Hematopoietic multipotent progenitor cell treated with erythropoietin and hydrocortisone succinate and interleukin-3 and kit ligand, for 4 days (in vitro differentiated cells): ENCODE measurements at places on chromosomes 4 and X.
A peak's percentile ranks its signal among the peaks of the same experiment; 100 is the strongest.

GRCh38 chr4:158299459-158300007, 89.2 kb downstream of the TMEM144 start:
- no peak for DNase-seq

DNA sequence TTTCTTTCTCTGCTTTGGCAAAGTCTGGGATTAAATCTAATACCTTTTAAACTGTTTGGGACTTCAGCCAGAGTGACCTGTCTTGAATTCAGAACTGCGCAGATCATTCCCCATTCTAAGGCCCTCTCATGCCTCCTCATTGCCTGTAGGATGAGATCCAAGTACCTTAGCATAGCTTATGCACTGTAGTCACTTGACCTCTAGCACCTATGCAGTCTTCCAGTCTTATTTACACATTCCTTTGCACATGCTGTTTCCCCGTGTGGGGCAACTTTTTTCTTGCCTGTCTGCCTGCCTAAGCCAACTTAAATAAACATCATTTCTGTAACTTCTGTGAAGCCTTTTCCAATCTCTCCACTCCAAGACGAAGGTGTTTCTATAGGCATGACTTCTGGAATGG, 68.4 kb downstream of the AR start:
- no peak for DNase-seq

- no peak for DNase-seq
Observed at GRCh38 chr4:188975271-188975670, 836.0 kb downstream of the TRIML1 start.

- DNase-seq = no peak
Observed at GRCh38 chrX:107323786-107324492, 117.5 kb downstream of the DNAAF6 start.

- no peak for DNase-seq
Observed at GRCh38 chr4:10521424-10521823, 64.2 kb upstream of the ZNF518B start.

- DNase-seq = no peak
Observed at GRCh38 chr4:31022702-31023101, 302.5 kb downstream of the PCDH7 start.

DNA sequence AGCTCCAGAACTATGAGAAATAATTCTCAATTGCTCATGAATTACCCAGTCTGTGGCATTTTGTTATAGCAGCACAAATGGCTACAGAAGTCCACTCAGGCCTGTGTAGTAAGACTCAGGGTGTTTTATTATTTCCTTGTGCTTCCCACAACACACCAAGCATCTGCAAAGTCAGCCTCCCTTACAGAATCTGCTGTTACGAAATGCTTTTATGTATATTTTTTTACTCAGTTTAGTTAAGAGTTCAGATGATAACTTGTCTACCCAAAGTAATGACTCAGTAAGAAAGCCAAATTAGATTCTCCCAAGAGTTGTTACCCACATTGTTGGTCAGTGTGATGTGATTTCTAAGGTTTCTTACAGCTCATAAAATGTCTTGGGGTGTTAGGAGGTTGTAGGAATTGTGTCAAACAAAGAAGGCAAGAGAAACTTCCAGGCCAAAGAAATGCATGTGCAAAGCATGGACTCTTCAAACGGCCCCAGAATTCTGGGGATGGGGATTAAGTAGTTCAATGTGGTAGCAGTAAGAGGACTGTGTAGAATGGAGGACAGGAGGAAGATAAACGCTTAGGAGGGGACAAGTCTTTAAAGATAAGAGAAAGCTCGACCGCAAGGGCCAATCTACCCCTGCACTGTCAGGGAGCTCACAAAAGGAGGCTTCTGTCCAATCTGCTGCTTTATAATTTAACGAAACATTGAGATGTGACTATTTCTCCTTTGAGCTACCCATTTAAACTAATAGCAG, 35.4 kb upstream of the TMEM184C start:
- DNase-seq = peak; percentile 9

DNA sequence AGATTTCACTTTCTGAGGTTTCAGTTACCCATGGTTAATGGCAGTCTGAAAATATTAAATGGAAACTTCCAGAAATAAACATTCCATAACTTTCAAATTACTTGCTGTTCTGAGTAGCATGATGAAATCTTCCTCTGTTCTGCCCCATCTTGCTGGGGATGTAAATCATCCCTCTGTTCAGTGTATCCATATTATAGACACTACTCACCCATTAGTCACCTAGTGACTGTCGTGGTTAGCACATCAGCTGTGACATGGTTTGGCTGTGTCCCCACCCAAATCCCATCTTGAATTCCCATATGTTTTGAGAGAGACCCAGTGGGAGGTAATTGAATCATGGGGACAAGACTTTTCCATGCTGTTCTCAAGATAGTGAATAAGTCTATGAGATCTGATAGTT, 125.5 kb upstream of the GIMD1 start:
- no peak for DNase-seq

DNA sequence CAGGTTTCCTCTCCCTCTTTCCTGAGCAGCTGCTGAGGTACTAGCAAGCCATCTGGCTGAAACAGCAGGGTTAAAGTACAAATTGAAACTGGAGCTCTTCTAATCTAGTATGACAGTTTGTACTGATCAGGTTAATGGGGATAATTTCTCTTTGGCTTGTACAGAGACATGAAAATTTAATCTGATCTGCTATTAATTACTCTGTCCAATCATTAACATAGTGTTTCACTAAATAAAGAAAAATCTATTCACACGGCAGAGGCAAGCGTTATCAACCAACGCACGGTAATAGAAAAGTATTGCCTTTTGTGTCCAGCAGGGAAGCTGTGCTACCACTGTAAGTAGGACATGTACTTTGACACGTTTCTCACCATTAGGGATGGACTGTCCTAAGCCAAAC, 71.1 kb downstream of the IGSF1 start:
- DNase-seq = no peak

- no peak for DNase-seq
Observed at GRCh38 chr4:54802336-54802735, 144.6 kb downstream of the KIT start.

DNA sequence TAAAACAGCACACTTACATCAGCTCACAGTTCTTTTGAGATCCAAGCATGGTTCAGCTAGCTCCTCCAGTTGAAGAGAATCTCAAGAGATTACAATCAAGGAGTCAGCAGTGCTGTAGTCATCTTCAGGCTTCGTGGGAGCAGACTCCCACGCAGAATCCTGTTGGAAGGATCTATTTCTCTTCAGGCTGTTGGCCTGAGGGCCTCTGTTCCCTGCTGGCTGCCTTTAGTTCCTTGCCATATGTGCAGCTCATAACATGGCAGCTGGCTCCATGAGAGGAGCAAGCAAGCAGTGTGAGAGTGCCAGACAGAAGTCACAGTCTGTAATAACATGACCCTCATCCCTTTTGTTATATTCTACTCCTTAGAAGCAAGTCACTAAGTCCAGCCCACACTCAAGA, 168.6 kb downstream of the COX18 start:
- DNase-seq = no peak

GRCh38 chrX:130770615-130771014, 132.4 kb downstream of the ENOX2 start:
- DNase-seq = peak; percentile 24

GRCh38 chr4:7424553-7425111, 10.1 kb downstream of the PSAPL1 start:
- no peak for DNase-seq
